ENCODE measurements at places on chromosomes 1 and 21.

GRCh38 chr1:17258758-17259130 is 9.8 kb downstream of the PADI3 start:
- DNase-seq = no peak

DNA sequence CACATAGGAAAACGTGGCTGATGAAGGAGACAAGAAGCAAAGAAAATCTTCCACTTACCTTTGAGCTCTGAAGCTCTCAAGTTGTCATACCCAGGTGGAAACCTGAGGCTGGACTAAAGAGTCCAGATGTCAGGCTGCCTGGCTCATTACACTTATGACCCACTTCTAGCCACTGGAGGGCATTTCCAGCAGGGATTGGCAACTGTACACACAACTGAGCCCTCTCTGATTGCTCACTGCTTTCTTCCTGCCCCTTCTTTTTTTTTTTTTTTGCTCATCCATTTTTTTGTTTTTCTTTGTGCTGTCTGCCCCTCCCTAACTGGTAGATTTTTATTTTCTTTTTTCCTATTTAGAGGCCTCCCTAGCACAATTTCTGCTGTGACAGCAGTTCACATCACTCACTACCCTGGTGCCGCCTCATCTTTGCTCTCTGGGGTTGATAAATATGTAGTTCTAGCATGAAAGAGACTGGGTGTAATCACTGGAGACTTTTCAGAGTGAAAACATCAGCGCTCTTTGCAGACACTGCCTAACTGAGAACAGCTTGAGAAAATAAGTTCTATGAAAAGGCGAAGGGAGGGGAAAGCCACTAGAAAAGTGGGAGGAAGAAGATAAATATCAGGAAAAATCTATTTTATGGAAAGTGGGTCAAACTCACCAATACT is 334.5 kb downstream of the NUF2 start:
- no peak for DNase-seq

DNA sequence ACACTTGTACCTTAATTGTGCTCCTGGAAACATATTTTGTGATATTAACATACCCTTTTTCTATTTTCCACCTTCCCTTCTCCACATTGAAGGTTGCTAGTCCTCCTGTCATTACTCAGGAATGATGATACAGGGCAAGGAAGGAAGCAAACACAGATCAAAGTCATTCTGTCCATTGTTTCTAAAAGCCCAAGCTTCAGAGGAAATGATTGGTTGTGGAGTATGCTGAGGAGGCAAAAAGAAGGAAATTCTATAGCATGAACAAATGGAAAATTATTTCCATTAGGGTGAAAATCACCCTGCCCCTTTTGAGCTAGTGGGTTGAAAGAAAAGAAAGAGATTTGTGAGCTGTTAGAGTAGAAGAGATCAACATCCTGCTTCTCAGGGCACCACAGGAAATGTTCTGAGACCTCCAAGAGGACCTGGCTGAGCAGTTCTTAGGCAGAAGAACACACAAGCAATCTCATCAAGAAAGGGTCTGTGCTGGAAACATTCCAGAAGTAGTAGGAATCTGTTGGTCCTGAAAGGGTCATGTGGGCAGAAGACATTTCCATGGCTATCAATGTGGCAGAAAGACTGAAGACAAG is 29.0 kb upstream of the PRRX1 start:
- no peak for DNase-seq

DNA sequence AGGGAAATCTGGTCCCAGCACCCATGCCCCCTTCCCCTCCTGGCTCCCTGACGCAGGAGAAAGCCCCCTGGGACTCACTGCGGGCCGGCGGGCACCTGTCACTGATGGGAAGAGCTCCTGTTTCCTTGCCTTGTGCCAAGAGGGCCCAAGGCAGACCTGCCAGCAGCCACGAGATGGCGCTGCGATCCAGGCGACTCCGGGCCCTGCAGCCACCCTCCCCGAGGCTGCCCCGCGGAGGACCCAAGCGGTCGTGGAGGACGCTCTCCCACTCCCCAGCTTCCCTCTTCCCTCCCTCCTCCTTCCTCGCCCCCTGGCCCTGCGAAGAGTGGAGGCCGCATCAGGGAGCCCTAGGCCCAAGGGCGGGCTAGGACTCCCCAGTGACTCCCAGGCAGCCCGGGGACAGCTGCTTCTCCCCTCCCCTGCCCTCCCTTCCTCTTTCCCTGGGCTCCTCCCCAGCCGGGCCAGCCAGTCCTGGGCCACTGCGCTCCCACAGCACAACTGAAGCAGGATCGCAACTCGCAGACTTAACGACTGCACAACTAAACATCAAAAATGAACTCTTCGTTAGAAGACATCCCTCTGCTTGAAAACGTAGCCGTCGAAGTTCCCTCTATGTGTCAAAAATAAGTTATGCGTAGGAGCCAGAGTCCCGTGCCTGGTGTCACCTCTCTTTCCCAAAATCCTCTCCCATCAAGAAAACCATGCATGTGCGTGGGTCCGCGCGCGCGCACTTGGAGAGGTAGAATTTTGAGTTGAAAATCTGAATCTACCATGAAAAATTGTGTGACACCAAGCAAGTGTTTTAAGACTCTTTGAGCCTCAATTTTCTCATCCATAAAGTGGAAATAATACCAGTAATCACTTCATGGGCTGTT is 34.2 kb downstream of the BATF3 start:
- peak; percentile 63 for DNase-seq

GRCh38 chr1:200168926-200169325 is 141.4 kb downstream of the NR5A2 start:
- no peak for DNase-seq

DNA sequence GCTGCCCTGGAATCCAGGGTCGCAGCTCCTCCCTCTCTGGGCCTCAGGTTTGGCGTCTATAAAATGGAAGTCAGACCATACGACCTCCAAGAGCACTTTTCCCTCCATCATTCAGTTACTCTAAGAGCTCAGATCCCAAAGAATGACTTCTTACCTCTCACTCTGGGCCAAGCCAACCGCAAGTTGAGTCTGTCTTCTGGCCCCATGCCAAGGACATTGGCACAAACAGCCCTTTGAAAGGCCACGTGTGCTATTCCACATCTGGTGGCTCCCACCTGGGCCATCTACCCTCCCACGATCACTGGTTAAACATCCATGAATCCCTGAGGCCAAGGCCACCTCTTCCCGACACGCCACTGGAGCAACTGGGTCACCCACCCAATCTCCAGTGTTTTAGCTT is 12.4 kb downstream of the SLC2A7 start:
- DNase-seq = no peak

GRCh38 chr1:40936931-40937339 is 42.6 kb upstream of the CTPS1 start:
- DNase-seq = no peak

DNA sequence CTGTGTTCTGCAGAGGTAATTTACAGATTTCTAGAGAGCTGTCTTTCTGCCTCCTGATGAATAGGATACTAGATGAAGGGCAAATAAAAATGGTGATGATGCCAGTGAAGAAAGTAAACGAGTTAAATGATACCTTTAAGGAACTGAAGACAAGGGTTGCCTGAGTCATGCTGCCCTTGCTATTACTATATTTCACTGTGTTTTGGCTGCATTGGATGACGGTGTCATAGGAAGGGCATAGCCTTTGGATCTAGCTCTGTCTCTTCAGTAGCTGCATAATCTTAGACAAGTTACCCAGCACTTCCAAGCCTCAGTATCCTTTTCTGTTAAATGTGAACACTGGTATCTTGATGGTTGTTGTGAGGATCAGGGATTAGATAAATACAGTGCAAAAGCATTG is 131.5 kb upstream of the FGGY start:
- DNase-seq = no peak

GRCh38 chr21:36384885-36385232 is 333 bp upstream of the CHAF1B start:
- no peak for DNase-seq

DNA sequence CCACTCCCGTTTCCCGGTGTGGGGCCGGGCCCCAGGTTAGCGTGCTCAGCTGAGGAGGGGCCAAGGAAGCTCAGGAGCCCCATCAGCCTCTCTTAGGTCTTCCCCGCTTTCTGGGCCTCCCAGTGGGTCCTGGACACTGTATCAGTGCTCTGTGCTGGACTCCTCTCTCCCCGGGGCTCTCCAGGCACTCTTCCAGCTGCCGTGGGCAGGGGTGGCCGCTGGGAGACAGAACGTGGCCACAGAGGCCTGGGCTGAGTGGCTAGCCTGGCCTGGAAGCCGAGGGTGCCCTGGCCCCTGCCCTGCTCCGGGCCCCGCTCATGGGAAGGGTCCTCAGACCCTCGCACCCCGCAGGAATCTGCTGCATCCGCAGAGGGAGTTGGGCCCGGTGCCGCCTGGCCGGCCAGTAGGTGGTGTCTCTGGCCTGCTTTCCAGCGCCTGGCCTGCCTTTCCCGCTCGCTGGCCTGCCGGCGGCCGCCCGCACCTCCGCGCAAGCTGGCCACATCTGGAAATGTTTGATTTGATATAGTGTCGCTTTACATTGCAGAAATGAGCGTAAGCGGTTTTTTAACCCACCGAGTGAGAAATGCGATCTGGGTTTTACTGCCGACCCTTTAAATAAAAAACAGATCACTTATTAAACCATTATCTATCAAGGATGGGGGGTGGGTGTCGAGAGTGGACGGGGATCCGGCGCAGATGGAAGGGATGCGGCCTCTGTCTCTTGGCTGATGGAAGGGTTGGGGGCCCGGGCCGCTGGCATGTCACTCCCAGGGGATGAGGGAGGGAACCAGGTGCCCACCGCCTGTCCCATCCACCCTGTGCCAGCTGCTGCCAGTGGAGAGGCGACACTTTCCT is 74.4 kb upstream of the TTC34 start:
- no peak for DNase-seq

GRCh38 chr21:36847189-36847588 is 119.3 kb downstream of the HLCS start:
- DNase-seq = no peak

- DNase-seq = no peak
Measured at GRCh38 chr1:230176871-230177411, 109.9 kb downstream of the GALNT2 start.

GRCh38 chr1:44481701-44482100 is 76.6 kb downstream of the RNF220 start:
- DNase-seq = no peak

DNA sequence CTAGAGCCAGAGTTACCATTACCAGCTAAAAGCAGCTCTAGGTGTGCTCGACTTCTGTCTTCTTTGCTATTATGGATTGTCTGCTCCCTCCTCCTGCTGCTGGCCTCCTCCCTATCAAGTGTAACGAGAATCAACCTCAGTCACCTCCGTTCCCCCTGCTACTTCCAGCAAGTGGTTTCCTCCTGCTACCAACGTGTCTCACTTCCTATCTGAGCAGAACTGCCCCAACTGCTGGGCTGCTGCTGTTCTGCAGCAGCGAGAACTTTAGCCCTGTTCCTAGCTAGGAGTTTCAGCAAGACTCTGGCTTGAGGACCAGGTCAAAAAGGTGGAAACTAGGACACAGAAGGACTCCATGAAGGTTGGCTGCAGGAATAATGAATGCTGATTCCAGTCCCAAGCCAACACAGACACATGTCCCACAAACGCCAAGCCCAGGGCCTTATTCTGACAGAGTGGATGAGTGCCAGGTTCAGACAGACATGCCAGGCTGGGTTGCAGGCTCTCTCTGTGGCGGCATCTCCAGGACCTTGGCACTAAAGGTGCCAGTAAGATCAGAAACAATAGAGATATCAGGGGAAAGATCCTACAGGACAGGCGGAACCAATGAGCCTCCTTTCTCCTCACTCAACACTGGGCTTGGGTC is 46.9 kb downstream of the CD34 start:
- DNase-seq = no peak

- no peak for DNase-seq
Measured at GRCh38 chr1:147099192-147099591, 73.1 kb downstream of the PRKAB2 start.

DNA sequence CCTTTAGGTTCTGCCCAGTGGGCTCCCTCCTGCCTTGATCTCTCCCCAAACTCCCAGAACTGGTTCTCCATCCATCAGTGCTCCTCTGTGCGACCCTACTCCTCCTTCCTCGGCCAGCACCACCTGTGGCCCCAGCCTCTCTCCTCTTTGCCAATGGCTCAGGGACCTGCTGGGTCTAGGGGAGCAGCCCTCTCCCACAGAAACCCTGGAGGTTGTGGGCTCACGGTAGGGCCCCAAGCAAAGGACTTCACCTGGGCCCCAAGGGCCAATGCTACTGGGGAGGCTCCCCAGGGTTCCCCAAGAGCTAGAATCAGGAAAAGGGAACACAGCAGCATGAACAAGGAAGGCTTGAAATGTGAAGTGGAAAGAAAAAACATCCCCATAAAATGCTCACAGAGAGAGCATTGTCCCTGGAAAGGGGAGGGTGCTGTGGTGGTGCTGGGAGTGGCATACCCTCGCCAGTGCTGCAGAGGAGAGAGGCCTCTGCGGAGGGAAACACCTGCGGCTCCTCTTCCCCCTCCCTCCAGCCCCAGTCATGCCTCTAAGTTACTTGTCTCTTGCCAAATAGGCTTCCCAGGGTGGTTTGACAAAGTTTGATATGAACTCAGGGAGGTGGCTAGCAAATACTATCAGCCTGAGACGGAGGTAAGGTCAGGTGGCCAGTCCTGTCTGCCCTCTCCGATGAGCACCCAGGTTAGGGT is 2.5 kb downstream of the TMEM63A start:
- DNase-seq = no peak

- no peak for DNase-seq
Measured at GRCh38 chr1:31398246-31398645, 14.8 kb upstream of the SERINC2 start.

DNA sequence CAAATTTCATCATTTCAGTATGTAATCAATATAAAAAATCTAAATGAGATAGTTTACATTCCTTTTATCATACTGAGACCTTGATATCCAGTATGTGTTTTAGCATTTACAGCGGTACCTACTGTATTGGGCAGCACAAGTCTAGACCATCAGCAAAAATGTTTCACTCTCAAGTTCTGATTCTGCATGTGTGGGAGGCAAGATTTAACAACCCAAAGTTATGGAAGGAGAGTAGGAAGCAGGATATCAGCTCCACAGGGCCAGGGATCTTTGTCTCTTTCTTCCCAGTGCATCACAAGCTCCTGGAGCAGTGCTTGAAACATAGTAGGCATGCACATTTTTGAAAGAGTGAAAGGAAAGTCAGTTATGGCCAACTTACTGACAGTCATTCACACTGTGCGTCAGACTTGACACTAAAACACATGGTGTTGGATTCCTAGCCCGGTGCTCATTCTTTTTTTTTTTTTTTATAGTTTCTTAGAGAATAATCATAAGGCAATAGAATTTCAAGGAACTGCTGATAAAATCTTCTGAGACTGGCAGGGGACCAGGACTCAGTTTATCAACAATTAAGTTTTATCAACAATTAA is 6.1 kb downstream of the TENT5C start:
- DNase-seq = no peak

GRCh38 chr1:239811211-239811885 is 280.3 kb upstream of the FMN2 start:
- no peak for DNase-seq

- DNase-seq = no peak
Measured at GRCh38 chr1:41523949-41524675, 39.6 kb upstream of the EDN2 start.

DNA sequence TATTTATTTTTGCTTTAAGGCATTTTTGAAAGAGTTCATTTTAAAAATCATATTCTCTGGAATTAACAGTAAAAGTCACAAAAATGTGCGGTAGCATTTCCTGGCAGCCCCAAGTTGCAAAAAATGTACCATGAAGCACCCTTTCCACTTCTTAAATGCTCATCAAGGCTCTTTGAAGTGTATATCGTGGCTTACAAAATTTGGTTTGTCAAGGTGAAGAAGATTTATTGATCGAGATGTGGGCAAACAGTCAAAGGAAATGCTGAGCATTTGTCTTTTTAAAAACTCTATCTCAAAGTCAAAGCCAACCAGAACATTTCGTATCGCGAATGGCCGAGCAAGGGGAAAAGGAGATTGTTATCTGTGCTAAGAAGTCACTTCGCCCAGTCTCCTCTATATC is 277.5 kb upstream of the KAZN start:
- DNase-seq = no peak

GRCh38 chr1:245172026-245172425 is 17.2 kb downstream of the KIF26B start:
- no peak for DNase-seq
